Muscle of leg (tissue), 16 donors: ENCODE measurements at places on chromosomes 4 and X.

- no peak for DNase-seq
Measured at GRCh38 chr4:10033191-10033881, 12.0 kb upstream of the SLC2A9 start.

- peak; percentile 34 for DNase-seq
Measured at GRCh38 chr4:53484911-53485657, 106.2 kb downstream of the LNX1 start.

DNA sequence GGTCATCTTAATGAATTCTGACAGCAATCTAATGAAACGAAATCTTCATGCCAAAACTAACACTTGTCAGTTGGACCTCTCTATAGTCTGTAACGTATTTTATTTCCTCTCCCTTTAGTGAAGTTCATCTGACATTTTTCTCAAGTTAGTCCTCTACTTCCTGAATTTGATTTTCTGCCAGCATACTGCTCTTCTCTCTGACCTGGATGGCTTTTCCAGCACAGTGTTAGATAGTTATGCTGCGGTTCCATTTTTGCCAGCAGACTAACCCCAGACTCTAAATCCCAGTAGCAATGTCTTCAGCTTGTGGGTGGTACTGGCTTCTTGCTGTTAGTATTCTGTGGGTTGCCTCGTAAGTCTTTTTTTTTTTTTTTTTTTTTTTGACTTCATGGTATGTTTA is 146.7 kb upstream of the VEGFC start:
- DNase-seq, result peak; percentile 23

DNA sequence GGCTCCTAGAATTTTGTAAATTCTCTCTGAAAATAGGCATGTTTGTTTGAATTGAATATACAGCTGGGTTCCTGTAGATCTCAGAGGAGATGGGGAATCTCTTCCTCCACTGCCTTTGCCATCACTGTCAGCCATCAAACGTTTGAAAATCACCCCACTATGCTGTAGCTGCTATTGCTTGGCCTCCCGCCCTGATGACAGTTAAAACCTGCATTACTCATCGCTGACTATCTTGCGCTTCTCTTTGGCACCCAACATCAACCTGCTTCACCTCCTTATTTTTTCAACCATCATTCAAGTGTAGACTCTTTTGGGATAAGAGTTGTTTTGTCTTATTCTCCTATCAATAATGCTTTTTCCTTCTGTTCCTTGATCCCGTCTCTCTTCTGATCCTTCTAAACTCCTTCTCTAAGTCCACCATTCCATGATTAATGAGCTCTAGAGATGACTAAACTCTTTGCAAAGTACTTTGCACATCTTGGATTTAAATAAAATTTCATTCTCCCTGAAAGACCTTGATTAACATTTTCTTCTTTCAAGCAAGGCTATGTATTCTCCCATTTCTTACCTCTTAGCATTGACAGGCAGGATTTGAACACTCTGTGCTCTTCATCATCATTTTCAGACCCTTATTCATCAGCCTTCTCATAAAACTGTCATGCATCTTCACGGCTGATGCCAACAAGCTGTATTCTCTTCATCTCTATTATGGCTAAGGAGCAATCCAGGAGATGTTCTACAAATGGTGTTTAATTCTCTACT is 133.0 kb downstream of the SNCA start:
- DNase-seq, result no peak

DNA sequence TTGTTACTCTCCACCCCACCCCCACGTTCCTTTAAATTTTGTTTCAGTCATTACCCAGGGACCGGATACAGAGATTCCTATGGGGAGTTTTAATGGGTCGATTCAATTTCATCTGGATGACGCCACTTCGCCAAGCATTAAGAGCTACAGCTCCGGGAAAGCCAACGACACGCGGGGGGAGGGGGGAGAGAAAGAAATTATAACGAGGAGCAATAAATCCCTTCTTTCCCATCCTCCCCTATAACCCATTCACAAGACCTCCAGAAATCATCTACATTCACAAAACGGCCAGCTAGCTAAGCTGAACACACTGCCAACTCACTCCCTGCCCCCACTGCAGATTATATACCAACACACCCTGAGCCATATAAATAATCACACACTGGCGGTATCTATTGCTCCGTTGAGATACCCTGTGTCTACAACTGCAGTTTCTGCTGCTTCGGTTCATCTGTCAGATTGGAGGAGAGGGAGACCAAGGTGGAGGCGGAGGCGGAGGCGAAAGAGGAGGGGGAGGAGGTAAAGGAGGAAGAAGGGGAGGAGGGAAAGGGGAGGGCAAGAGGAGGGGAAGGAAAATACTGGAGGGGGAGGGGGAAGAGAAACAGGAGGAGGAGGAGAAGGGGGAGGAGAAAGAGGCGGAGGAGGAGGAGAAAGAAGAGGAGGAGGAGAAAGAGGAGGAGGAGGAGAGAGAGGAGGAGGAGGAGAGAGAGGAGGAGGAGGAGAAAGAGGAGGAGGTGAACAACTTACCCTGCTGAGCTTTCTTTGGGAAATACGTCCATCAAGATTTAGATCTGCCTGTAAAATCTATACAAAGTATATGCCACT is 113.9 kb upstream of the VAMP7 start:
- peak; percentile 93 for DNase-seq

- peak; percentile 81 for DNase-seq
Measured at GRCh38 chr4:38149997-38150671, 189.9 kb downstream of the PTTG2 start.

GRCh38 chr4:851701-852430 is 25.9 kb upstream of the CPLX1 start:
- DNase-seq, result no peak

- peak; percentile 61 for DNase-seq
Measured at GRCh38 chr4:44629280-44629866, 22.1 kb downstream of the YIPF7 start.

DNA sequence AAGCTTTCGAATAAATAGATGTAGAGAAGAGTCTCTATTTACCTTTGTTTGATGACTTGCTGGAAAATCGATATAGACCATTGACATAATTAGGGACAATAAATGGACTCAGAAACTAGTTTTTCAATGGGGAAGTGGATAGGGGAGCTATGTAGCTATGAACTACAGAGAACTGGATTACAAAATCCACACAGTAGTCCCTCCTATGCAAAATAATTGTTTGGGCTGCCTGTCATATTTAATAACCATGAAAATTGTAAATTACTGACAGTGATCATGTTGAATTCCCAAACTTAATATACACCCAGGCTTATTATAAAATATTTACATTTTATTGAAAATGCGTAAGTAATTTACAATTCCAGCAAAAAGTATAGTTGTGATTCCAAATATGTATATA is 333.1 kb upstream of the FAM241A start:
- DNase-seq, result no peak

GRCh38 chr4:161252520-161253141 is 911.2 kb downstream of the FSTL5 start:
- DNase-seq, result no peak

DNA sequence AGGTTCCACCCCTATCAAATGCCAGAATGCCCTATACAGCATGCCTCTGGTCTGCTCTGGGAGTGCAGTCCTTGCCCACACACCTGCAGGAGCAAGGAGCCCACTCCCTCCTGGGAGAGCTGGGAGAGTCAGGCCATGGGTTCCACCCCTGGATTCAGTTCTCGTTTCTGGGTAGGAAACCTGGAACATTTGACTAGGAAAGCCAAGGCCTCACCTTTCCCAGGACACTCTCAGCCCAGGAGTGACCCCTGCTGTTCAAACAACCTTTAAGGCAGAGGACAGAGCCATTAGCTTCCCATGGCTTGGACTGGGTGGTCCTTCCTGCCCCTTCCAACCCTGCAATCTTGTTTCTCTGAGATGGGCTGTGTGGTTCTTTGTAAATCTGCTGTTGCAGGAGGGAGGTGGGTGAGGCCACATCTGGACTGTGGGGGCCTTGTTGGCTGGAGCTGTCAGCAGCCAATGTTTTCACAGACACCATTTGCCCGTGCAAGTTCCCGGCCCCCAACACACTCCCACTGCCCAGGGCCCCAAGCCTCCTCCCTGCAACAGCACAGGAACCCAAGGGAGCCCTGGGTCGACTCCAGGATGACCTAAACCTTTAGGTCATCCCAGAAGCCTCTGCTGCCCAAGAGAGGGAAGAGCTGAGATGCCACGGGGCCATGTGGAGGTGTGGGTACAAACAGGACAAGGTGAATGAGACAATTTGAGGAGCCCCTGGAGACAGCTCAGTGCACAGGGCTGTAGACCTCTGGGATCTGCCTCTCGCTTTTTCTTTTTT is 104.4 kb downstream of the PJA1 start:
- peak; percentile 69 for DNase-seq

GRCh38 chr4:16171831-16172230 is 54.4 kb downstream of the TAPT1 start:
- no peak for DNase-seq

DNA sequence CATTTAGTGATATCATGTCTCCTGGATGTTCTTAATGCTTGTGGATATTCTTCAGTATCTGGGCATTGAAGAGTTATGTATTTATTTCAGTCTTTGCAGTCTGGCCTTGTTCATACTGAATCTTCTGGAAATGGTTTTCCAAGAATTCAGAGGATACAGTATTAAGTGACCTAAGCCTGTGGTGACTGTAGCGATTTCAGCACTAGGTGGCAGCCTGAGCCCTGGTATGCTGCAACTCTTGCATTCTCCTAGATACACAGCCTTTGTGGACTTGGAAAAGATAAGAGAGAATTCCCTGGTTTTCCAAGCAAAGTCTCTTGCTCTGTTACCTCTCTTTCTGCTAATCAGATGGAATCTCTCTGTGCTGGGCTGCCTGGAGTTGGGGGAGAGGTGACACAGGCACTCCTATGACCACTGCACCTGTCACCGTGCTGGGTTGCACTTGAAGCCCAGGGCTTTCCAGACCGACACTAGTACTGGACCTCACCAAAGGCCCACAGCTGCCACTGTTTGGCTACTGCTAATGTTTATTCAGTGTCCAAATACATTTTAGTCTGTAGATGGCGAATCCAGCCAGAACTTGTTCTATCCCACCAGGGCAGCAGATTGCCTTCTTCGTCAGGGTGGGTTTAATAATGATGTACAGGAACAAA is 19.3 kb upstream of the SPIN2A start:
- DNase-seq, result peak; percentile 31

DNA sequence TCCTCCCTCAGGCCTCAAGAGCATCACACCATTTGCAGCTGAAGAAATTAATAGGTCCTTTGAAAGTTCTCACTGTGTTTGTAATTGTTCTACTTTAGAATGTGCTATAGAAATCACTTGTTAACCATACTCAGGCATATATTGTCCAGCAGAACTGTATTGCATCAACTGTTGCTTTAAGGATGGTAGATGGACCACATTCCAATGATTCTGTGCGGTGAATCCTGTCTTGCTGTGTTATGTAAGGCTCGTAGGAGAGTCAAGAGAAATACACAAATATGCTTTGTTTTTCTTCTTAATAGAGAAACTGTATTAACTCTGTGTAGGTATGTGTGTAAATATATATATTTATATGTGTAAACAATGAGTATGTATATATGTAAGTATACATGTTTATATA is 6.3 kb upstream of the ADGRA3 start:
- DNase-seq, result no peak

GRCh38 chr4:174835536-174835935 is 6.5 kb upstream of the GLRA3 start:
- DNase-seq, result no peak

DNA sequence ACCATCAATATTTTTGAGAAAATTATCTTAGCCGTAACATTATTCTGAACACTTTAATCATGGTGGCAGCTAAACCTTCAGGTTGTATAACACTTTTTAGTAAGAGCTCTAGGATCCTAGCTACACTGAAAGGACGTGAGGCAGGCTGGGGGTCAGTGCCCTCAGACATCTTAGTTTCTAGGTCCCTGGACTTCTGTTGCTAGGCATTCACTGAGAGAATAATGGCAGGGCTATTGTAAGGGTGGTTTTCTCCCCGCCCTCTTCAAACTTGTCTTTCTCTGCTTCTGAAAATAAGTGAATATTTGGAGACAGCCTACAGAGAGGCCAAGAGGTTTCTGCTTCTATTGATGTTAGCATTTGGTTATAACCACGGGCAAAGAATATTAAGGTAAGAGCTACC is 15.4 kb upstream of the MMRN1 start:
- DNase-seq, result no peak

DNA sequence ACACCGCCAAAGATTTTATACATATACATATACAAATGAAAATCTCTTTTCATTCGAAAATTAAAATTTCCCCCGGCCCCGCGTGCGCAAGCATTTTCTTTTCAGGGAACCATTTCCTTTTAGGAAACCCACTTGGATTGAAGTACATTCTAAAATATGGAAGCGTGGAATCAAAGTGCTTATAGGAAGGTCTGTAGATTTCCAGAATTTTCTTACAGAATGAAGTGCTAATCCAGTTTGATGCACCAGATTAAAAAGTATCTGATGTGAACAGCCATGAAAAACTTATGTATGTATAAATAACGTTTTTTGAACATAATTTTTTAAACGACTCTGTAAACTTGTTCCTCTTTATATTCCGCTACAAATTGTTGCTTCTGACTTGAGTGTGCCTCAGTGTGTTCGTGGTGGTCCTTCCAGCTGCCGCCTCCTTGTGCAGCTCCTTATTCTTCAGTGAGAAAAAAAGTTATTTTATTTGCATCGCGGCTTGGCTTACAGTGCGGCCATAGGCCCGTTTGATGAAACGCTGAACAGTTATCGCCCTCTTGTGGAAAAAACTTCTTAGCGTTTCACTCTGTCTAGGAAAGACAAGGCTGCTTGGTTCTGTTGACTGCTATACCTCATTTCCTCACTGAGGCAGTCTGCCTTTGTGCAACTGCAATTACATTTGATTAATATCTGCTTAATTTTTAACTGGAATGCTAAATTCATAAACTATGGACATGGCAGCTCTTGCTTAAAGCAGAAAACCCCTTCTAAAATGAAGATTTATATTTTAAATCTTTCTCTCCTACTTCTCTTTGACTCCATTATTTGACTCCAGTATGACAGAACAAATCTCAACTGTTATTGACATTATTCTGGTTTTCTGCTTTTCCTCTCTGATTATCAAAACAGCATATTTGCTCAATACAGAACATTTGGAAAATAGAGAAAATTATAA is 4.7 kb upstream of the NKX6-1 start:
- DNase-seq, result peak; percentile 89

DNA sequence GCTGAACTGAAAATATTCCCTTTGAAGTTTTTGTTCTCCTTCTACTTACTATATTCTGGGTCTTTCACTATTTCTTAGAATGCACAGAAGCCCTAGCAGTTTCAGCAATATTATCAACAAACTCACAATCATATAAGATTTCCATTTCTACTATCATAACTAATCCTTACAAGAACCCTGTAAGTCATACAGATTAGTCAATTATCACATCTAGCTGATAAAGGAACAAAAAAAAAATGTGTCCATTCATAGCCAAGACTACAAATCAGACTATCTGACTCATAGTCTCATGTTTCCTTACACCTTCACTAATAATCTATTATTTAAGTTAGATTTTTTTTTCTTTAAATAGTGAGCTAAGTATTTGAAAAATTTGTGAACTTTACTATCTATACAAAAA is 72.5 kb downstream of the LRBA start:
- DNase-seq, result no peak

GRCh38 chrX:24293412-24293811 is 20.5 kb downstream of the SUPT20HL2 start:
- DNase-seq, result no peak

GRCh38 chr4:98544818-98545414 is 113.5 kb downstream of the TSPAN5 start:
- DNase-seq, result no peak
